Bronchial epithelial cell (primary cell): ENCODE measurements at places on chromosomes 6 and 20. TPM values are rescaled to one million over a fixed set of nuclear protein-coding genes. Genes with fewer than 3 reads are reported as not detected.
A peak's percentile ranks its signal among the peaks of the same experiment; 100 is the strongest.

TPMT gene
- total RNA-seq = 18.2 and 35.7 TPM in 2 replicates

SLPI gene
- total RNA-seq = 854 and 2,253 TPM in 2 replicates

DNA sequence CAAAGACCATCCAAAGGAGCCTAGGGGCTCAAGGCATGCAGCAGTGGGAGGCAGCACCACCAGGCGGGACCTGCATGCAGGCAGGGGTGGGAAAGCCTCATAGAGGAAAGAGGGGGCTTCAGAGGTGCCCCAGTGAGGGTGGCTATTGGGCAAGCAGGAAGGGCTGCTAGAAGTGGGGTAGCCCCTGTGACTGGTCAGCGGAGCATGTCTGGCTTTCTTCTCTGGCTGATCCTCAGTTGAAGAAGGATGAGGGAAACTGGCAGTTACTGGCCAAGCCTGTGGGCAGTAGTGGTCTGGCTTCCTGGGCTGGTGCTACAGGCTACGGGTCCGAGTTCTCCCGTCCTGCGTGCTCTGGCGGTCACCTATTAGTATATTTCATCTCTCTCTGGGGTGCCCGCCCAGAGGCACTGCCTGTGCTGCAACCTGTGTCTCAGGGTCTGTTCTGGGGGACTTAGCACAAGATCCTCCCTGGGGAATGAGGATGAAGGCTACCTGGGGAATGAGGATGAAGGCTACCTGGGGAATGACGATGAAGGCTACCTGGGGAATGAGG lies 35.9 kb upstream of the CST7 start:
- DNase-seq = no peak

GRCh38 chr6:109170333-109170732 lies 75.0 kb downstream of the CEP57L1 start:
- no peak for DNase-seq

- DNase-seq = no peak
Observed at GRCh38 chr6:44075647-44076355, 51.5 kb downstream of the MRPL14 start.

SLC17A4 gene
- total RNA-seq = not detected in 2 replicates

MCHR2 gene
- not detected in 2 replicates for total RNA-seq

- no peak for DNase-seq
Observed at GRCh38 chr6:20583444-20583800, 49.2 kb downstream of the CDKAL1 start.

- peak; percentile 7 for DNase-seq
Observed at GRCh38 chr6:134287859-134288537, 29.9 kb downstream of the SGK1 start.

DNA sequence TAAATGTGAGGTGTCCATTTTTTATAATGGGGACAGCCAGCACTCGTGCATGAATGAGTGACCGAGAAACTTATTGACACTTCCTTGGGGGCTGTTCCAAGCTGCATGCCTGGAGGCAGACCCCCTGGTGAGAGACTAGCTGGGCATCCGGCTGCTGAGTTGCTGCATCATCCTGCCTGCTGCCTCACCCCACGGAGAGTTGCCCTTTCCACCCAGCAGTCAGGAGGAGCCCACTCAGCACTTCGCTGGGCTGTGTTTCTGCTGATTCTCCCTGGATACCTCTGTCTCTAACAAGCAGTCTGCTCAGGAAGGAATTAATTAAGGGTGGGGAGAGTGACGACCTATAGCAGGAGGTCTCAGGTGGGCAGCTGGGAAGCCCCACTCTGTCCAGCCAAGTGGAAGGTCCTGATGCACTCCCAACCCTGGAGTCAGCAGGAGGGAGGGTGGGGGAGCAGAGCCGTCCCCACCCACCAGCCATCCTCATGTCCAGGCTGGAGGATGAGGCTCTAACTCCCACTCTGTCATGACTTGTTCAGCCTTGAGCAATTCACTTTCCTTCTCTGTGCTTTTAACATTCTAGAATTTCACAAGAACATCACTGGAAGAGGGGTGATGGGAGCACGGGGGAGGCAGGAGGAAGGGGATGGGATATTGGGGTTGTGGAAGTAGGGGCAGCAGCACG lies 177.3 kb downstream of the LRFN2 start:
- peak; percentile 84 for DNase-seq

GRCh38 chr6:135231469-135231844 lies 50.3 kb downstream of the MYB start:
- no peak for DNase-seq

- DNase-seq = no peak
Observed at GRCh38 chr20:34546751-34547181, 11.8 kb upstream of the MAP1LC3A start.

- peak; percentile 32 for DNase-seq
Observed at GRCh38 chr6:112636650-112637262, 289.6 kb downstream of the RFPL4B start.

MMP24OS gene
- 5.0 and 6.9 TPM in 2 replicates for total RNA-seq

DNA sequence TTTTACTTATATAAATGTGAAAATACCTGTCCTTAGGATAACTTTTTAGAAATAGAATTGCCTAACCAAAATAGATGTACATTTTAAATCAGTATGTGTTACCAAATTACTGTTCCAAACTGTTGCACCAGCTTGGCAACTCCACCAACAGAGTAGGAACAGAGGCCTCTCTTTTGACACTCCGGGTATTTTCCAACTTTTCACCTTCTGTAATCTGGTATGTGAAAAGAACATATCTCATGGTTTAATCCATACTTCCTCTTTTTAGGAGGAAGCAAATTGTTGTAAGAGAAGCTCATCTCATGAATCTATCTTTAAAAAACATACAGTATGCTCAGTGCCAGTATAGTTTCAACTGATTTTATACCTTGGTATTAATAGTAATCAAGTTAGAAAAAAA lies 24.9 kb downstream of the RNF144B start:
- no peak for DNase-seq

DNA sequence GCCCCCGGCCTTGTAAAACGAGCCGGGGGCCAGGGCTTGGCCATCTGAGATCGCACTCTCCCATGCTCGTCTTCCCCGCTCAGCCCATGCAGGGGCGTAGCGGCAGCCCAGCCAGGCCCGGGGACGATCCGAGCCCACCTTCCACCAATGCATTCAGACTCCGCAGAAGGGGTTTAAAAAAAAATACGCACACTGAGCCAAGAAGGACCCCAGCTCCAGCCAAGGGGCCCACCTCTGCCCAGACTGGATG lies 320 bp downstream of the GSTA4 start:
- DNase-seq = no peak

GRCh38 chr6:12137480-12137879 lies 125.4 kb downstream of the HIVEP1 start:
- peak; percentile 56 for DNase-seq

GRCh38 chr20:32495217-32495565 lies 89.9 kb downstream of the NOL4L start:
- DNase-seq = no peak

GRCh38 chr6:43465948-43466347 lies 10.6 kb upstream of the DLK2 start:
- DNase-seq = no peak

ERVFRD-1 gene
- not detected in 2 replicates for total RNA-seq

LTB gene
- not detected in 2 replicates for total RNA-seq

NKX2-2 gene
- total RNA-seq = not detected in 2 replicates

DNA sequence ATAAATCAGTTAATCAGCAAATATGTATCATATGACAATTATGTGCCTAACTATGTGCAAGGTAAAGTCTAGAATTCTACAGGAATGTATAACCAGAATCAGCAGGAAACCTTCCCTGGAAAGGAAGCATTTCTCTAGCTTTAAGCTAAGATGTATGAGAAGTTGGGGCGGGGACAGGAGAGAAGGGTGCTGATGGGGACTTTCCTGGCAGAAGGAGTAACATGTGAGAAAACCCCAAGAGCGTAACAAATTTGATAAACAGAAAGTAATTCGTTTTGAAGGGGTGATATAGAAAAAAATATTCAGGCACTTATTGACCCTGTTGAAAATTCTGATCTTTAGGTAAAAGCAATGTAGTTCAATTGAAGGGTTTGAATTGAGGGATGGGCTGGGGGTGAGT lies 226.1 kb downstream of the KHDRBS2 start:
- DNase-seq = no peak

WFDC9 gene
- total RNA-seq = not detected in 2 replicates

DNA sequence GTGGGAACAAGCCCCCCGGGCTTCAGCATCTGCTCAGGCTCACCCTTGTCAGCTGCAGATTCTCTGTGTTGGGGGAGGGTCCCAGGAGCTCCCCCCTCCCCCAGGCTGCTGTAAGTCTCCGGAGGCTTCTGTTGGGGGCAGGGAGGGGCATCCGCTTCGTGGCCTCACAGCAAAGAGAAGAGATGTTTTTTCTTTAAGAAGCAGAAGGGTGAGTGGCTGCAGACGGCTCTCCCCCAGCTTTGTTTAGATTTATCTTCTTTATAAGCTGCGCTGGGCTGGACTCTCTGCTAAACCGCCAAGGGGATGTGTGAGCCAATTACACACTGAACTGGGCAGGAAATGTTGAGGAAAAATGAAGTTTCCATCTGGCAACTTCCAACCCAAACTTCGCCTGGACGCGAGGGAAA lies 48.7 kb upstream of the GATA5 start:
- no peak for DNase-seq

GRCh38 chr20:62136283-62137091 lies 6.7 kb downstream of the PSMA7 start:
- DNase-seq = peak; percentile 66

GRCh38 chr20:13286052-13286451 lies 65.0 kb downstream of the ISM1 start:
- peak; percentile 44 for DNase-seq

DNA sequence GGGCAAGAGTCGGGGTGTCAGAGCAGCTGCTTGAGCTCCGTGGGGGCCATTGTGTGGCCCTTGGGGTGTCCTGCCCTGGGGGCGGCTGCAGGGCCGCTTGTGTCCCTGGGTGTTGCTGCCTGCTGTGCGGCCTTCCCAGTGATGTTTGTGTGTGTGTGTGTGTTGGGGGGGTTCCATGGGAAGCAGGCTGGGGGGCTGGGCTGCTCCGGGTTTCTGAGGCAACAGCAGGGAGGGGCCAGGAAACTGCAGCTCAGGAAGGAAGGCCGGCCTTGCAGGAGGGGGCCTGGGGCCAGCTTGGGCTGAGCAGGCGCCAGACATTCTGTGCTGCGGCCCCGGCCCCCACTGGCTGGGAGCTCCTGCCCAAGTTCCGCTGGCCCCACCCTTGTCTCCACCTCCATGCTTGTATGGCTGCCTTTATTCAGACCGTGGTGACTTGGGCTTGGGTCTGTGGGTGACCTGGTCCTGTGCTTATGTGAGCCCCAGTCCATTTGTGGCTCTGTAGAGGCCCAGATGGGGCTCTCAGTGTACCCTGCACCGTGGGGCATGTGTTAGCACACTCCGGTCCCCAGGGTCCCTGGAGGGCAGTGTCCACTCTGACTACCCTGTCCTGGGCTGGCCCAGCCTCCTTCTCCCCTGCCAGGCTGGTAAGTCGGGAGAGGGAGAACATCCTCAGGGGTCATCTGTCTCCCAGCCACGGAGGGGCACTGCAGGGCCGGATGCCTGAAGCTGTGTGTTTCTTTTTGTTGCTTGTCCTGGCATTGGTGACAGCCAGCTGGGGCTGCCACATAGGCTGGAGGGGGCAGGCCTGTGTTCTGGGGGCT lies 4.6 kb upstream of the SOX18 start:
- DNase-seq = no peak

- no peak for DNase-seq
Observed at GRCh38 chr6:38739532-38739931, 24.4 kb downstream of the DNAH8 start.

MYBL2 gene
- total RNA-seq = under 0.01 and 1.0 TPM in 2 replicates

DNA sequence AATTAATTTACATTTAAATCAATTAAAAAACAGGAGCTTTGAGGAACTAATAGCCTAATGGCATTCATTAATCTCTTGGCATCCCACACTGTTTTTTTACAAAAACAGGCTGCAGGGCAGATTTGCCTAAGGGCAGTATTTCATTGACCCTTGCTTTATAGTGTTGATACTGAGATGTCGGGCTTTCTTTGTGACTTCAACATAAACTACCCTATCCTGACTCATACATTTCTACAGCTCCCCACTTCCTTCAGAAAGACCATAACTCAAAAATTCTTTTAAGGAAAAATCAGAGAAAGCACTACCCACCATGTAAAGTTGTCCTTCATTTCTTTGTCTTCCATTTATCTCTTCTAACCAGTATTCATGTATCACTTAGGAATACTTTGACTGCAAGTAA lies 92.2 kb upstream of the NT5E start:
- DNase-seq = no peak

DNA sequence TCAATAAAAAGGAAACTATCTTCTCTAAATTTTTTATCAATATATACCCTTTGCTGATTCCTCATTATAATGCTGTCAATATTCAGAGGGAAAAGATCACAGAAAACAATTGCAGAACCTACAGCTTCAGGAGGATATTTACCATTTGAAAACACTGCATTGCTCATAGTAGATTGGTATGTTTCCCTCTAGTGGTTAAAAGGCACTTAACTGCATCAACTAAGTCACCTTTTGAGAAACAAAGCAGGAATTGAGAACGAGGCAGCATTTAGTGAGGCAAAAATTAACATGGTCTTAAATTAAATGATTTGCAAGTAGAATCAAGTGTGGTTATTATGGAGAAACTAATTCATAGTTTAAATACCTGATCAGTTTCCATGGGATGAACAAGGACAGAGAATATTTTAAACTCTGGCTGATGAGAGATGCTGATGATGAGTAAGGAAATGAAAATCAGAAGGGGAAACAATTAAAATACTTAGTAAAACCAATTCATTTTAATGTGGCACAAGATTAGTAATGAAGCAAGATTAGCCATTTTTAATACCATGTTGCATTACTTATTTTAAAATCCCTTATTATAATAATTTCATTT lies 642.1 kb downstream of the EPHA7 start:
- DNase-seq = peak; percentile 71

INSM1 gene
- total RNA-seq = not detected in 2 replicates

CCDC28A gene
- 11.1 and 11.4 TPM in 2 replicates for total RNA-seq

GRCh38 chr6:5569491-5569890 lies 308.2 kb downstream of the FARS2 start:
- peak; percentile 15 for DNase-seq

GRCh38 chr6:101595276-101595675 lies 201.8 kb downstream of the GRIK2 start:
- no peak for DNase-seq

DNA sequence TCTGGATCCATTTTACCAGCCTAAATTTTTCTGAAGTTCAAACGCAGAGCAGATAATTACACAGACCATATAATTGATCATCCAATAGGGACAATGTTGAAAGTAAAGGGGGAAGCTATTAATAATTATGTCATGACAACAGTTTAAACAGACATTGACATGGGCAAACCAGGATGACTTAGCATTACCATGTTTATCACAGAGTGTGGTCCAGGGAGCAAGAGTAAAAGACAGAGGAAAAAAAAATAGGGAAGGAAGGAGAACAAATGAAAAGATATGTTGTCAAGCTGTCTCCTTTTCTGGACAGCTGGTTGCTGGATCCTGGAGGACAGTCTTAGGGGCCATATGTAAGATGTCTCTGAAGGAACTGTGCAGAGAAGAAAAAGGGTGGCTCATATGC lies 69.4 kb upstream of the FBXL4 start:
- no peak for DNase-seq

DNA sequence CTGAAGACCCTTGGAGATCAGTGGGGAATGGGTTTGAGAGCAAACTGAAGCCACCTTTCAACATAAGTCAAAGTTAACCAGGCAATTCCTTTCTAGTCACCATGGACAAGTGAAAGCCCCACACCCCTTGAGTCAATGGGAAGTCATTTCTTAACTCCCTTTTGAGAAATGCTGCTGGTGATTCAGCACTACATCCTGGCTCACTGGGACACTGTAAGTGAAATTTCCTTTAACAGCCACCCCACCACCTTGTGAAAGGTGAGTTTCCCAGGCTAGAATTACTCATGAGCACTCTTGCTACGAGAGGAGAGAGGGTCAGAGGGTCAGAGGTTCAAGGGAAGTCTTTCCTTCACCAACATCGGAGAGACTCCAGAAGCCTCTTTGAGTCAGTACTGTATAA lies 93.3 kb upstream of the MARCKS start:
- DNase-seq = peak; percentile 100
